CD4-positive, alpha-beta T cell treated with Interleukin-1 beta for 1 hour (primary cell): ENCODE measurements at places on chromosomes 5 and 9.
A peak's percentile ranks its signal among the peaks of the same experiment; 100 is the strongest.

DNA sequence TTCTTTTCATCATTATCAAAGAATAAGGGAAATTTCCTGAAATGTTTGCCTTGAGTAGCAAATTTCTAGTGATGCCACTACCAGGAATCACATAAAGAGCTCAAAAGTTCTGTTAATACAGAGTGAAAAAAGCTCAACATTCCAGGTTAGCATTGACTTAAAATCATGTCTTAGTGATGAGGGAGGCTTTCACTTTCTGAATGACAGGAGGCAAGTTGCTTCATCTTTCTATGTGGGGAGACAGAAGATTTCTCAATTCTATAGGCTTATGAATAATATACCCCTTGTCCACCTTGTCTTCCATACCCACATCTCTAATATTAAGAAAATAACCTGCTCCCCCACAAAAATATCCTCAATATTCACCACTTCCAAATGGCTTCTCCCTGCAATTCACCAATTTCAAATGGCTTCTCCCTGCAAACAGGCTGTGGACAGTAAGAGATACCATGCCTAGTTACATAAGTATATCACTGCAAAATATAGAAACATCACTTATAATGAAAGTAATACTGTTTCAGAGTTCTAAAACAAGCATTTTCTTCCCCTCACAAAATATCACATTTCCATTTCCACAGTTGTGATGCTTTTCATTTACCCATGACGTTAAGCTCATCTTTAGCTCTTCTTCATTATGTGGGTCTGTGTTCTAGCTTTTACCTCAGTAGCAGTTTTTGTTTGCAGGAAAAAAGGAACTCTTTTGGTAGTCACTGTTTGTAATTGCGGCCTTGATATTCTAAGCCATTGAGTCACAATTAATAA lies 2.2 kb upstream of the JAK2 start:
- no peak for DNase-seq

DNA sequence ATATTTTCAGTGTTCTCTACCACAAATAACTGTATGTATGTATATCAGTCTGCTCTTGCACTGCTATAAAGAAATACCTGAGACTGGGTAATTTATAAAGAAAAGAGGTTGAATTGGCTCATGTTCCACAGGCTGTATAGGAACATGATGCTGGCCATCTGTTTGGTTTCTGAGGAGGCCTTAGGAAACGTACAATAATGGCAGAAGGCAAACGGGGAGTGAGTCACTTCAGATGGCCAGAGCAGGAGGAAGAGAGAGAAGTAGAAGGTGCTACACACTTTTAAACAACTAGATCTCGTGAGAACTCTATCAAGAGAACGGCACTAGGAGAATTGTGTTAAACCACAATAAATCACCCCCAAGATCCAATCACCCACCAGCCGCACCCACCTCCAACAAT lies 121.7 kb downstream of the ADAMTS6 start:
- DNase-seq: no peak

DNA sequence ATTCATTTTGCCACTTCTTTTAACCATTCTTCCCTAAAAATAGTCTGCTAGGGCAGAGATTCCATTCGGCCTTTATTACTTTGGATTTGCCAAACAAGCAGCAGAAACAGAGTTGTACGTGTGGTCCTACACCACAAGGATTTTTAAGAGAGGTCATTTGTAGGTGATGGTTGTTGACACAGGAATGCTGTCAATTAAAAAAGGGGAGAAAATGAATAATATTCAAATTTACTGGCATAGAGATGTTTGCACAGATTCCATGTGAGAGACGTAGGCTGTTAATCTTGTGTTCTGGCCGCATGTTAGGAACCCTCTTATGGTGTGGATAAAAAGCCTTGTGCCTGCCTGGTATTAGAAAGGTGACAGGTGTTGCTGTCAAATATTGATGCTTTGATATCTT lies 34.9 kb downstream of the TRIO start:
- DNase-seq: no peak

- DNase-seq: no peak
Observed at GRCh38 chr5:180829726-180830125, 27.1 kb upstream of the MGAT1 start.

DNA sequence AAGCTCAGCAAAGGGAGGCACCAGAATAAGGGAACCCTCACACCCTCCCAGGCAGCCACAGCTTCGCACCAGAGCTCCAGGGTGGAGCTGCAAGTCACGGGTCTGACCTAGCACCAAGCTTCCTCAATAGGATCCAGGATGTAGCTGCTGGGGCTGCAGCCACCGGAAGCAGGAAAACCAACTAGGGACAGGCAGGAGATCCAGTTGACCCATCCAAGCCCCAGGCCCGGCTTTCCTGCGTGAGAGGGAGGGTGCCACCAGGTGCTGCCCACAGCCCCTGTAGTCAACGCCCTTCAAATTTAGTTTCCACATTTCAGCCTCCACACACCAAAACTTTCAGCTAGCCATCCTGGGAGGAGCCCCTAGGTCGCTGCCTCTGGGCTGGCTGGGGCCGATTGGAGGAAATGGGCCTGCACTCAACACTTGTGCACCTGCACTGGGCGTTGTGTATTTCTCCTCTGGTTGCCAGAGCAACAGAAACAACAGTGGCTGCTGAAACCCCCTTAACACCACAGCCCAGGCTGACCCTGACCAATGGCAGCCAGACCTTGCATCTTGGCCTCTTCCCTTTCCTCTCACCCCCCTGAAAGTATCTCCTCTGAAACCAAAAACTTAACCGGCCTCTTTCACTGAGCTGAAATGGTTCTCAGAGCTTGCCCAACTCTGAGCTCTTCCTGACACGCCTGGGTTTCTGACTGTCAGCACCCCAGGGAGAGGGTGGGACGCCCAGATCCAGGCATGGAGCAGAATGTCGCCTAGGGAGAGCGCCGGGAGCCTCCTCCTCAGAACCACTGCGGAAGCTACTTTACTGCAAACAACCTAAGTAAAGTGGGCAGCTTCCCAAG lies 226.5 kb upstream of the MAP3K1 start:
- peak; percentile 85 for DNase-seq

- no peak for DNase-seq
Observed at GRCh38 chr5:647311-647710, 35.2 kb downstream of the CEP72 start.

GRCh38 chr5:122494109-122494508 lies 182.1 kb downstream of the SNCAIP start:
- no peak for DNase-seq

DNA sequence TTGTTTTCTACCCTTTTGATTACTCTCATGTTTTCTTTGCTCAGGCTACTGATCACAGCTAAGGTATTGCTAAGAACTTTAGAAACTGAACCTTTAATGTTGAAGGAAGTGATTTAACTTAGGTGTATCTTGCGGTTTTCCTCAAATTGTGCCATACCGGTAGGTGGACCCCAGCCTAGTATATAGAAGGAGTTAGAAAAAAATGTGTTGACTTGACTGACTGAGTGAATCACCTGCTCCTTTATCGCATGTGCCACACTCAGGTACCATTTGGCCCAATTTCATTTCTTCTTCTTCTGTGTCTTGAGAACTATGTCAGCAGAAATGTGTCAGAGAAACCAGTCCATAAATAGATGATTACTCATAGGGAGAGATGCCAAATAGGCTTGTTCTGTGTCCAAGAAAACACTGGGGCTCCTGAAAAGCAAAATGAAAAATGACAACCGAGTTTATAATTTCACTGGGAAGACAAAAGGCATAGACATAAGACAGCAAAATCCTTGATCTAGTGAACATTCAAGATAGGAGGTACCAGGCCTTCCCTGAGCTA lies 19.4 kb downstream of the PLPPR1 start:
- no peak for DNase-seq
